Stimulated activated CD4-positive, alpha-beta T cell treated with anti-CD3 and anti-CD28 coated beads, TNF-alpha, amount 100 ng/mL, for 48 hours (primary cell): ENCODE measurements at places on chromosomes 2 and 18.

- no peak for DNase-seq
Measured at GRCh38 chr2:153047220-153047619, 328.8 kb downstream of the ARL6IP6 start.

- no peak for DNase-seq
Measured at GRCh38 chr2:241931084-241931975, 61.8 kb downstream of the RTP5 start.

DNA sequence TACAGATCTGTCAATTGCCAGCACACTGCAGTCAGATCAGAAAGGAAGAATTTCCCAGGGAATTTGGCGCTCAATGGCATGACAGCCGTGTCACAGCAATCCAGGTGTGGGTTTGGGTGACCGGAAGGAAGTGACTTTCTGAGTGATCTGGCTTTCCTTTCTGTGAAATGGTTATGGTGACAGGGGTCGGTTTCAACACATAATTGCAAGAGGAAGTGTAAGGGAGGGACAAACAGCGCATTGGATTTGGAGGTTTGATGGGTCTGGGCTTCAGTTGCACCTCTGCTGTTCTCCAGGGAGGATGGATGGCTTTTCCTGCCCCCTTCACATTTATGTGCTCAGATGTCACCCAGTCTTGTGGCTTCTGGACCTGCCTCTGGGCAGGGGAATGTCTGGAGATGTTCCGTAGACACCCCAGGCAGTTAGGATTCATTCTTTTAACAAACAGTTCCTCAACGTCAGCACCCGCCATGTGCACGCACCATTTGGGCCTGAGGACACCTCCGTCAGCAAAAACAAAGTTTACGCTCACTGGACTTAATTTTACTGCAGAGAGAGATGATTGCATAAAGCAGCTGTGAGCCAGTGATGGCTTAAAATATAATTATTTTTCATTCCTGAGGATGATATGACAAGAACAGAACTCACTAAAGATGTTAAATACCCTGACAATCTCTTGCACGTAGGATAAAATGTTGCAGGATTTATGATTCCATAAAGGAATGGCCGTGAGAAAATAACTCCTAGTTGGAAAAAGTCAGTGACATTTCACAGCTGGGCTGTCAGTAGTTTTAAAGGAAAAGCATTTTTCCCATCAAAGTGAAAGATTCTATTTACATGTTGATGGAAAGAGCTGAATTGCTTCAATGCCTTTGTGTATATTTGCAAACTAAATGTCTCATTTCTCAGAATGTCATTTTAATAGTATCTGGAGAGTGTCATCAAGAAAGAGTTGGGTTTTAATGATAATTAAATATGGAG lies 36.9 kb downstream of the MBP start:
- no peak for DNase-seq

DNA sequence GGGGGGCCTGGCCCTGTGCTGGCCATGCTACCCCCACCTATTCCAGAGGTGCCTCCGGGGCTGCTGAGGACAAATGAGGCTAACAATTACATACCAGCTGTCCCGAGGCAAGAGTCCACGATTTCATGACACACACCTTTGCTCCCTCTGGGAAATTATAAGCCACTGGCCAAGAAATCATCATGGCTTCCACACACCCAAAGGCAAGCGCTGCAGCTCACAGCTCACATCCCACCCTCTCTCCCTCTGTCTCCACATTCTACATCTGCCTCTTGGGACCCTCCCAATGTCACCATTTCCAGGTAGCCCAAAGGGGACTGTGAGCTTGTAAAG lies 134.4 kb downstream of the HDAC4 start:
- no peak for DNase-seq

DNA sequence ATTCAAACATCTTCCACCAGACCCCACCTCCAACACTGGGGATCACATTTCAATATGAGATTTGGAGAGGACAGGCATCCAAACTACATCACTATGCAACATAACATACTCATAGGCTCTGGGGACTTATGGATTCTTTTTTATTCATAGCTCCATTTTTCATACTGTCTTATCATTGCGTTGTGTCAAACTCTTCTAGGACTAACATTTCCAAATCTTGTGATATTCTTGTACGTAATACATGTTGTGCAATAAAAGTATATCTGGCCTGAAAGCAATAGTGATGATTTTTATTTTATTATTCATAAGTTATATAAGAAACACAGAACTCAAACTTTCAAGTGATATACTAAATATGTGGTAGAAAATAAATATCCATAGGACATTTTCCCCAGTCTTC lies 60.6 kb upstream of the ACTR3 start:
- no peak for DNase-seq

- no peak for DNase-seq
Measured at GRCh38 chr2:207926133-207926988, 99.0 kb downstream of the PLEKHM3 start.

DNA sequence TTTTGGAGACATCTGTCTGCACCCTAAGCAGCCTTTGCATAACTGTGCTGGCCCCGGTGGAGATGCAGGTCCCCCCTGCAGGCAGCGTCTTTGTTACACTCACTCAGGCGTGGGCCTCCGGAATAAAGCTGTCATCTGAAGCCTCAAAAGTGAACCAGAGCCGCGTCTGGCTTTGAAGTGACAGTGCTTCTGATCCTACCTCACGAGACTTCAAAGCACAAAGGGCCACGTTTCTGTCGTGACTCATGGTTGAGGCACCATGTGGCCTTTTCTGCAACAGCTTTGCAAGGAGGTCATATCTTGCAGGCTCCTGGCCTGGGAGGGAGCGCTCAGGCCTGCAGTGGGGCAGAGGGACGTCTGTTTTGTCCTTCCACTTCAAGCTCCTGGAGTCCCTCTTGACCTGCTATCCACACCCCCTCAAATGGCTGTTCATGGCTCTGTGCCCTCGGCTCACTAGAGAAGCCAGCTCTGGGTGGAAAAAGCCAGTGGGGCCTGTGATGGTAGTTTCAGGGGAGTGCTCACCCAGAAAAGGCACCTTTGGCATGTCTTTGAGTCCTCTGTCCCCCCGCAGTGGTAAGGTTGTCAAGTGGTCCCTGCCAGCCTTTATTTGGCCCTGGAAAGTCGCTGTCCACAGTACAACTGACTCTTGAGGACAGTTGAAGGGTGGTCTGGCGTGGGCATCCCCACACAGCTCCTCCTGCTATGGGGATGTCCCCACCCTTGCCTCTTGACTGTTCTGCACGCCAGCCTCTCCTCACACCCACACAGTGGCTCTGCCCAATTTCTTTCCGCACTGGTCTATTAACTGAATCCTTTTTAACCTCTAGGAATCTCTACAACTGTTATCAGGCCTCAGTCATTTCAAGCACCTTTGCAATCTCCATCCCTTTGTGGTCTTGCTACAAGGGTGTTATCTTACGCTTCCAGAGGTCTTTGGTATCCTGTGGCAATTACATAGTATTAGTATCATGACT lies 19.3 kb downstream of the GPR55 start:
- DNase-seq = peak; percentile 76

GRCh38 chr2:64787698-64788097 lies 134.0 kb upstream of the SERTAD2 start:
- DNase-seq = no peak

- no peak for DNase-seq
Measured at GRCh38 chr2:23283653-23284052, 101.3 kb upstream of the KLHL29 start.

DNA sequence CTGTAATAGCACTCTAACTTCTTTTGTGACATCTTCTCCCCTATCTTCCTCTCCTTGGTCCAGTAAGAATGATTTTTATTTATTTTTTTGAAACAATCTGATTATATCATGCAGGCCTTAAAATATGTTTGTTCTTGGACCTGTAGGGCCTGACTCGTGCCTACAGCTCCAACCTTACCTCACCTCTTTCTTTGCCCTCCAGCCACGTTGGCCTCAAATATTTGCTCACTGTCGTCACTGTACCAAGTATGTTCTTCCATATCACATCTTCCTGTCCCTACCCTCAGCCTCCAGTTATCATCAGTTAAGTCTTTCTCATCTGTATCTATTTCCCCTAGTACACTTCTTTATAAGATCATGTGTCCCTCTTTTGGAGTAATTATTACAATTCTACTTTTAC lies 125.5 kb downstream of the CDH7 start:
- no peak for DNase-seq

DNA sequence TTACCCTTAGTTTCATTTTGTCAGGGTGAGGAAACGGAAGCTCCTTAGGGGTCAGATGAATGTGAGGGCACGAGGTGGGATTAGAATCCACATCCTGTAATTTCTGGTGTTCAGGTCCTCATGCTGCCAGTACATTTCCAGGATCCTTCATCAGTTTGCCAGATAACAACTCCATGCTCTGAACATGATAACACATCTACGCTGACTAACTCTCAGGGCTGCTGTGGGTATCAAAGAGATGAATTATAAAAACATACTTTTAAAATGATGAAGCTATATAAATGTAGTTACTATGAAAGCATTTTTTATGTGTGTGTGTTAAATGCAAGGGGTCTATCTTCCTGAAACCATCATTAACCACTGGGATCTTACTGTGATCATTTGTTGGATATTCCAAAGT lies 325.9 kb downstream of the SLC8A1 start:
- no peak for DNase-seq

GRCh38 chr2:86000938-86001312 lies 104.8 kb downstream of the POLR1A start:
- DNase-seq = no peak

DNA sequence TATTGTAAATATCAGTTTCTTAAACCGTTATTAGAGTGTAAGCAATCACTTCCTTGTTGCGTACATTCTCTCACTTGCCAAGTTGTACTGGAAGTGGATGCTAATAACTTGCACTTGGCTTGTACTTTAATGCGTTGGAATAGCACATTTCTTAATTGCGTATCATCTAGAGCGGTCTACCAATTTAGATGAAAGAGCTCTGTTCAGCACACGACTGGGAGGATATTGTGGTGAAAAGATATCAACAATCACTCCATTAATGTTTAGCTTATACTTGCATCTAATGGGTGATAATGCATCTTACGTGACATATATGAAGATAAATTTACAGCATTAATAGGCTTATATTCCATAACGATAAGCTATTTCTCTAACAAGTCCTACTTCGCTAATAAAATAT lies 11.7 kb upstream of the TMEFF2 start:
- DNase-seq = no peak

GRCh38 chr18:70421471-70422390 lies 132.9 kb downstream of the SOCS6 start:
- DNase-seq = no peak

DNA sequence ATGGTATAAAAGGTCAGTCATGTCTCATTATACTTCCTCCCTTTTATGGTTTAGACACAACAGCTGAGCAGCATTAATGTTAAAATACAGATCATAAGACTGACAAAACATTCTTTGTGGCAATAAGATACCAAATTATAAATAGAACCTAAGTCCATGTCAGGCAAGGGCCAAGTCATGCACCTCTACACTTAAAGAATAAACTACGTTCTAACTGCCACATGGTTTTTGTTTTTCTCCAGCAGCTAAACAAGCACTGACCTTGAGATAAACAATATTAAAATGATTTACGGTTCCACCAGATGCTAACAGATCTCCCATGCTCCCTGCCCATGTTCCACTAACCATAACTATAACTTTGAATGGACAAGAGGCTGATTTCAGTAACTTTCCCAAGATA lies 368.6 kb upstream of the TFPI start:
- no peak for DNase-seq

- no peak for DNase-seq
Measured at GRCh38 chr2:154901063-154901462, 202.6 kb downstream of the KCNJ3 start.

GRCh38 chr18:48942086-48942485 lies 8.7 kb downstream of the SMAD7 start:
- no peak for DNase-seq

- no peak for DNase-seq
Measured at GRCh38 chr2:53826587-53827397, 33.0 kb downstream of the GPR75 start.

- DNase-seq = no peak
Measured at GRCh38 chr2:67891642-67892041, 171.2 kb downstream of the C1D start.

DNA sequence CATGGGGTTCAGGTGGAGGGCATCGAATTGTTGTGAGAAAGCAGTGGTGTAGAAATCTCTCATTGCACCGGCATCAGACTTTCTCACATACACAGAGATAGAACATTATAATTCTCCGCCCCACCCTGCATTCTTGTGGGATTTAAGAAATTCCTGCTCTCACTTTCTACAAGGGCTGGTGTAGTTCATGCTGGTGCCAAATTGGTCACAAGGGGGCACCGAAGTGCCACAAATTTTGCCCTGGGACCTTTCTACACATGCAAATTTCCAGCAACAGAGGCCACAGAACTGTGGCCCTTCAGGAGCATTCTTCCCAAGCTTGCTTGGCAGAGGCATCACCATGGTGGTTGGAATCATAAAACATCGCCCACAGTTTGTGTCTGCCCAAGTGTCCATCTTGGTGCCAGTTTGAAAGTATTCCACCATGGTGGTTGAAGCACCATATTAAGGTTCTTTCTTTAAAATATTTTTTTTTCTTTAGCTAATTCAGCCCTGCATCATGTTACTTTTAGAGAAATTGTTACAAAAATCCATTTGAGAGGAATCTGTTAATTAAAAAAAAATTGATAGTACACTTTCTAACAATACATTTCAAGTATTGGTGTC lies 521.2 kb upstream of the FANCL start:
- no peak for DNase-seq

DNA sequence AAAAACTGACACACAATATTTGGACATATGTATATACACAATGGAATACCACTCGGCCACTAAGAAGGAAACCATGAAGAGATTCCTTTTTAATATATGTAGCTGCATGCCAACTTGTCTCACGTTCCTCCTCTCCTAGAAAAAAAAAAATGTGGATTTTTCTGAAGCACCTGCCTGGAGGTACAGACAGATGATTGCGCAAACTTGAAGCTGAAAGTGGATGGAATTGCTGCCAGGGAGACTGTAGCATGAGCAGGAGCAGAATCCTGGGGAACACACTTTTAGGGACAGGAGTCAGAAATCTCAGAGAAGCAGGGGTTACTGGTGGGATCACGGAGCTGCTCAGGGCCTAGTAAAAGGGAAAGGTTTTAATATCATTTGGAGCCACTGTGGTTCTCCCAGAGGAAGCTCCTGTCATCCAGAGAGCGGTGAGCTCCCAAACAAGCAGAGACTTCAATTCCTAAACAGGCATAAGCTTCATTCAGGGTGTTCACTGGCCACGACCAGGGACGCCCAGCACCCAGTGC lies 640 bp upstream of the SPR start:
- no peak for DNase-seq
